ENCODE measurements at places on chromosomes 4 and X.
A peak's percentile ranks its signal among the peaks of the same experiment; 100 is the strongest.

GRCh38 chr4:152045449-152045806 is 284.6 kb upstream of the GATB start:
- DNase-seq: no peak

GRCh38 chr4:76485450-76485849 is 50.4 kb downstream of the SHROOM3 start:
- no peak for DNase-seq

GRCh38 chrX:114071412-114071811 is 512.5 kb upstream of the HTR2C start:
- no peak for DNase-seq

GRCh38 chr4:109111031-109111430 is 191.4 kb downstream of the COL25A1 start:
- peak; percentile 20 for DNase-seq
